Stimulated activated CD8-positive, alpha-beta memory T cell treated with anti-CD3 and anti-CD28 coated beads, Interleukin-15, amount 100 ng/mL, for 24 hours (primary cell): ENCODE measurements at places on chromosomes 7 and 10.

- DNase-seq = no peak
Measured at GRCh38 chr7:73526896-73527821, 5.1 kb upstream of the BAZ1B start.

DNA sequence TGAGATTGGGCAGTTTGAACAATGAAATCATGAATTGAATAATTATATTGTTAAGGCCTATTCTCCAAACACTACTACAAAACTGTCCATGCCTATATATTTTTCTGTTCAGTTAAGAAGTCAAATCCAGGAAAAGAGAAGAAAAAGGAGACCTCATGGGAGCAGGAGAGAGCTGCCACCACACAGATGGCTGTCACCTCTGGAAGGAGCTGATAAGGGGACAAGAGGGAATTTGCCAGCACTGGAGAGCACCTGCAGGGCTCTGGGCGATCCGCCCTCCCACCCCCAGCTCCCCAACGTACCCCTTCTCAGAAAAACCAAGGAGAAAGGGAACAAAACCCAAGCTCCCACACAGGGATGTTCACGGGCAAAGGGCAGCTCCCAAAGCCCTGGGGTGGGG, 227.8 kb downstream of the TNS3 start:
- DNase-seq = no peak

DNA sequence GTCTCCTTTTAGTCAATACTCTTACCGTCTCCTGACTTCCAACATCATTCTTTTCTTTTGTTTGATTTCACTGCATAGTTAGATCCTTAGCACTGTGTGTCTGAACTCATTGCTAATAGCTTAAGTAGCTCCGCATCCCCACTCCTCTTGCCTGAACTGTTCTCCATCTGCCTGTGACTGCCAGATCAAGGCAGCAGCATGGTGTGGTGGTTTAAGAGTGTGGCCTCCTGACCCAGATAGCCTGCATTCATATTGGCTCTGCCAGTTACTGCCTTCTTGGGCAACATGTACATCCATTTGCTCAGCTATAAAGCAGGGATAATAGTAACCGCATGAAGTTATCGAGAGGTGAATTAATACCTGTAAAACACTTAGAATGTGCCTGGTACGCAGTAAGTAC, 50.8 kb downstream of the SUFU start:
- DNase-seq = no peak

GRCh38 chr7:136114966-136115762, 138.0 kb upstream of the MTPN start:
- peak; percentile 10 for DNase-seq

DNA sequence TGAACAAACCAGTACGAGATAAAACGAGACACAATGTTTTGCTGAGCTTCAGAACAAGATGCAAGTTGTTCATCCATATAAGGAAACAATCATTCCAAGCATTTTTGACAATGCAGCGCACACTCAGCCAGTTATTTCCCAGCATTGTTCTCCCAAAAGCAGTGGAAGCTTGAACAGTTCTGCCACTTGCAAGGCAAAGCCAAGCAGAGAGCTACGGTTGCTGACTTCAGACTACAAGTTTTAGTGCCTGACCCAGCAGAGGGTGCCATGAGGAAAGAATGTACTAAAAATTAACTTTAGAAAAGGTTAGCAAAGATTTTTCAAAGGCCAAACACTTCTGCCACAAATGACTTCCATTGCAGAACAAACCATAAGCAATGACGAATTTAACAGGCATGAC, 152.5 kb downstream of the SLC25A13 start:
- DNase-seq = no peak

GRCh38 chr7:150657526-150657925, 25.3 kb upstream of the GIMAP6 start:
- no peak for DNase-seq

DNA sequence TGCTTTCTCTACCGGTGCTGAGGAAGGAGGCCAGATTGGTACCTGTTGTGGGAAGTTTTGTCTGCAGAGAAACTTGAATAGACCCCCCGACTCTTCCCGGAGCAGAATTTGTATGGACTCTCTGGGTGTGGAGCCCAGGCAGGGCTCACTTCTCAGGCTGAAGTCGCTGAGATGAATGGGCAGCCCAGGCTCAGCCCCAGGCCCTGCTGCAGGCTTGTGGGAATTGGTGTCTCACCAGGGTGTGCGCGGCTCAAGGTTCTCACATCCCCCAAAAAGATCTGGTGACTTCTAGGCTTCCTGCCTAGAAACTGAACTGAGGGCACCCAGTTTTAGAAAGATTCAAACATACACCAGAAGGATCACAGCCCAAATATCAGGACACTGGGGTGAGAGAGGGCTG, 103.5 kb downstream of the NEURL1 start:
- DNase-seq = no peak

GRCh38 chr7:42189535-42189934, 47.5 kb downstream of the GLI3 start:
- no peak for DNase-seq

DNA sequence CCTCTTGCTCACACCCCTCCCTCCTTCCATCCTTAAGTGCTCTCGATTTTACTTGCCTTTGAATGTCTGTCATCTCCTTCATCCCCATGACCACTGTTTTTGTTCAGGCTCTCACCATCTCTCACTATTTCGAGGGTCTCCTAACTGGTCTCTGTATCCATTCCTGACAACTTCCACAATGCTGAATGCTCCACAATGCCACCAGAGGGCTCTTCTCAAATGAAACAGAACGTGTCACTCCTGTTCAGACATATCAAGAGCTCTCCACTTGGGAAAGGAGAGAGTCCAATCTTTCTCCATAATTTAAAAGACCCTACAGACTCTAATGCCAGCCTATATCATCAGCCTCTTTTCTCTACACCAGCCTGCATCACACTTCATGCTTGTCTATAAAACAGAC, 9.0 kb upstream of the SLC13A1 start:
- no peak for DNase-seq

DNA sequence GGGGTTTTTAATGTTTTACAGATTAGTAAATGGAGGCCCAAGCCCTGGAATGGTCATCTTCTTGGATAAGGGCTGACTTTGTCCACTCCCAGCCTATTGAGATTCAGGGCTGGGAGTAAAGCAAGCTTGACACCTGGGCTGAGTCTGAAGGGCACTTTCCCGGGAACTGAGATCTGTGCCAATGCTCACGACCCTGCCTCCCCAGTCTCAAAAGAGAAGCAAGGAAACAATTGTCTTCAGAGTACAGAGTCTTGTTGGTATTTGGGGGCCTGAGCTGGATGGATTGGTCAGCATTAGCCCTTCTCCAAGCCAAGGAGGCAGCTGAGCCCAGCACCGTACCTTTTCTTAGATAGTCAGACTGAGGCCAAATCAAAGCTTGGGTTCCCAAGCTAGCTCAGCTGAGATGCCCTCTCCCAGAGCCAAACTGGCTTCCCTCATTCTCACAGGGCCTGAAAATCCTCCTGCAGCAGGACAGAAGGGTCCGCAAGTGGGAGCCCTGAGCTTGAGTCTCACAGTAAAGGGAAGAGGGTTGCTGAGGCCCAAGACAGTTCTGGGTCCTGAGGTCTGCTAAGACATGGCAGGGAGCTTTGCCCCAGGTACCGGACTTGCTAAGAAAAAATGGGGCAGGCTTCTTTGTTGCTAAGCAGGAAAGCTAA, 3.7 kb downstream of the DDIT4 start:
- DNase-seq = no peak

- no peak for DNase-seq
Measured at GRCh38 chr10:11909618-11910017, 86.5 kb downstream of the PROSER2 start.

- no peak for DNase-seq
Measured at GRCh38 chr10:57222603-57223002, 861.5 kb upstream of the ZWINT start.

DNA sequence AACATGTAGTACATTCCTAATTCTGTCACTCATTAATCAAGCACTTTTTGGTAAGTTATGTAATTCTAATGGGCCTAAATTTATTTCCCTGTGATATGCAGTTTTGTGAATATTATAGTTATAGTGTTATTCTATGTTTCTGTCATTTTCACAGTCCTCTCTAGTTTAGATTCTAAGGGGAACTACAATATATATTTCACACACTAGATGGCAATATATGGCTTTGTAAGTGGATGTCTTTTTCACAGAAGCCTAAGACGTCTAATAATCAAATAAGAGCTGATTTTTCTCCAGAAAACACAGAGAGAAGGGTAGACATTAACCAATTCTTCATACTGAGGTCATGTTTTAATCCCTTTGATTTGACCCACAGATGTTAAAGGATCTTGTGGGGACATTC, 18.0 kb downstream of the RNLS start:
- no peak for DNase-seq

GRCh38 chr7:130936202-130936931, 202.4 kb upstream of the KLF14 start:
- DNase-seq = no peak

GRCh38 chr7:113175525-113176104, 57.3 kb upstream of the SMIM30 start:
- DNase-seq = no peak

- DNase-seq = no peak
Measured at GRCh38 chr7:158550394-158550700, 37.3 kb downstream of the PTPRN2 start.

- no peak for DNase-seq
Measured at GRCh38 chr10:102549549-102549948, 45.8 kb downstream of the SUFU start.

GRCh38 chr10:49550563-49550962, 11.6 kb upstream of the ERCC6 start:
- DNase-seq = no peak

DNA sequence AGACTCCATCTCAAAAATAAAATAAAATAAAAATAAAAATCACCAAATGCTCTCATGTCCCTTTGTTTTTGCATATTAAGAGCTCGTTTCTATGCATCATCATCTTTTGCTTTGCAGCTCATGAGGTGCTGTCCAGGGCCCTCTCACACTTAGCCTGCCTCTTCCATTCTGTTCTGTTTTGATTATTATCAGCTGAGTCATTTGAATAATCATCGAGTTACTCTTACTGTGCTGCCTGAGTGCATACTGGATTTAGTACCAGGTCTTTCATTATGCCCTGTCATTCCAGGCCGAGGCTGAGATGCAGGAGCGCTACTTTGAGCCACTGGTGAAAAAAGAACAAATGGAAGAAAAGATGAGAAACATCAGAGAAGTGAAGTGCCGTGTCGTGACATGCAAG, 33.0 kb downstream of the UCMA start:
- DNase-seq = no peak

GRCh38 chr7:12623885-12624498, 53.5 kb downstream of the SCIN start:
- no peak for DNase-seq

GRCh38 chr10:18140149-18140956, at the start of gene CACNB2:
CACNB2 (plus strand) TSS chr10:18140424.
- DNase-seq = no peak

DNA sequence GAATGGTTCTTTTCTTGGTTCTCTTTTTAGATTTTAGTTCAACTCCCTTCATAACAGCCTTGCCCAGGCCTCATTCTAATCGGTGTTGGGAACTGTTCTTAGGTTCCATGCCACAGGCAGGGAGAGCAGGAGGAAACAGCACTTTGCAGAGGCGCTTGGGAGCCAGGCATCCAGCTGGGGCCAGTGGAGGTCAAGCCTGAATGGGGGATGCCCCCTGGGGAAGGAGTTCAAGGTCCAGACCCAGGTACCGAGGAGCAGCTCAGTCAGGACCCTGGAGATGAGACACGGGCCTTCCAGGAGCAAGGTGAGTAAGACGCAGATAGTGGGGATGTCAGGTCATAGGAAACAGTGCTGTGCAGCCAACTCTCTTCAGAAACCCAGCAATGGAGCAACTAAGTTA, 4.5 kb downstream of the ZSCAN25 start:
- no peak for DNase-seq

DNA sequence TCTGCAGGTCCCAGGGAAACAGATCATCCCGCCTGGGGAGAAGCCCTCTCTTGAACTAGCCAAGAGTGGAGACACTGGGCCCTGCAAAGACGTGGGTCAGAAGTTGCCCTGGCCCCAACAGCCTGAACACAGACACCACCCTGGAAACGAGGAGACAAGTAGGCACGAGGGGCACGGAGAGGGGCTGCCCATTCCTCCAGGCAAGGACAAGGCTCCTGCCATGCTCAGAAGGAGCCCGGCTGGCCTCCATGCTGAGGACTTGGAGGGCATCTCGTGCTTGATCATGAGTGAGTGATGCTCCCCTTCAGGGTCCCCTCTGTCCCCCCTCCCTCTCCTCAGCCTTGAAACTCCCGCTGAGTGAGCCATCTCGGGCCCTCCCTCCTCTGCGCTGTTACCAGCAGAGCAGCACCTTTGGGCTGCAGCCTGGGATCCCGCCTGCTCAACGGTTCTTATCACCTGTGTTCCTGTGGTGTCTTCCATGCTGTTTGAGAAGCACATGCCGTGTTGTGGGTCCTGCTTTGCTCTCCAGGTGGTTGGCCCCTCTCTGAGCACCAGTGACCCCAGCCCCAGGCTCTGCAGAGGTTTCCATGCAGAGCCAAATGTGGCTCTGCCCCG, 544.3 kb downstream of the TCERG1L start:
- no peak for DNase-seq

- no peak for DNase-seq
Measured at GRCh38 chr10:123570898-123571515, 95.1 kb upstream of the GPR26 start.

DNA sequence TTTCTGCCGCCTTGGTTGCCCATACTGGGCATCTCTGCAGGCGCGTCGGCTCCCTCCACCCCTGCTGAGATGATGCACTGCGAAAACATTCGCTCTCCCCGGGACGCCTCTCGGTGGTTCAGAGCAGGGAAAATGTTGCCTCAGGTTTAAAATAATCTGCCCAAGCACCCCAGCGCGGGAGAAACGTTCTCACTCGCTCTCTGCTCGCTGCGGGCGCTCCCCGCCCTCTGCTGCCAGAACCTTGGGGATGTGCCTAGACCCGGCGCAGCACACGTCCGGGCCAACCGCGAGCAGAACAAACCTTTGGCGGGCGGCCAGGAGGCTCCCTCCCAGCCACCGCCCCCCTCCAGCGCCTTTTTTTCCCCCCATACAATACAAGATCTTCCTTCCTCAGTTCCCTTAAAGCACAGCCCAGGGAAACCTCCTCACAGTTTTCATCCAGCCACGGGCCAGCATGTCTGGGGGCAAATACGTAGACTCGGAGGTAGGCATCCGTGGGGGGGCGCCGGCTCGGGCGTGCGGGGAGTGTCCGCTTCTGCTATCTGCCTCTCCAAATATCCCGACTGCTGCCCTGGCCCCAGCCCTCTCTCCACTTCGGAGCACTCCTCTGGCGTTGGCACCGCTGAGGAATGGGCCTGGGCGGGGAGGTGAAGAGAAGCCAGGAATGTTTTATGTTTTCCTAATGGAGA, at the start of gene CAV1:
TSS of gene CAV1 (plus strand) at position 428 of the 689 bp plus-strand sequence. CDS start at position 455, 27 bp downstream.
- no peak for DNase-seq

DNA sequence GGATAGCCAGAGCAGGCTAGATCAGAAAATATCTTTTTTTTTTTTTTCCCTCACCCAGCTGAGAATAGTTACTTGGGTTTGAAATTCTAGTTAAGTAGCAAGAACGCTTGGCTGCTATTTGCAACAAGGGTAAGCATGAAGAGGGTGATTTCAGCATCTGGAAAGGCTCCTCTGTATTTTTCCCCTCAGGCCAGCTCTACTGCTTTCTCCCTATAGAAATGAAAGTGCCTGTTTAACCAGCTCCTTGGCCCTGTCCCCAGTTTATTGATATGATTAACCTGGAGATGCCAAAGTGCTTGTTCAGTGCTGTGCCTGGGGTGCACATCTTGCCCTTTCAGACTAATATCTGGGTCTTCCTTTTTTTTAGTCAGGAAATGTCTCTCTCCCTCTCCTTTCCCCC, 37.1 kb downstream of the AP3M1 start:
- no peak for DNase-seq

- no peak for DNase-seq
Measured at GRCh38 chr10:103783681-103784080, 71.7 kb downstream of the SH3PXD2A start.

GRCh38 chr10:79176052-79176501, 107.3 kb downstream of the ZMIZ1 start:
- DNase-seq = no peak

- DNase-seq = no peak
Measured at GRCh38 chr10:81026591-81026990, 488.9 kb downstream of the SH2D4B start.
